Pancreas (tissue), 10 donors: ENCODE measurements at places on chromosomes 7 and 10. TPM values are rescaled to one million over a fixed set of nuclear protein-coding genes. Genes with fewer than 3 reads are reported as not detected.
A peak's percentile ranks its signal among the peaks of the same experiment; 100 is the strongest.

The ASIC3 gene
- total RNA-seq, result 0.74 TPM

The BRI3 gene
- 122 TPM for total RNA-seq

The NEUROG3 gene
- total RNA-seq, result not detected

The SPDYE16 gene
- total RNA-seq, result 0.37 TPM

The SVOPL gene
- total RNA-seq, result 0.20 TPM

The AGMO gene
- 0.12 TPM for total RNA-seq

The CALHM2 gene
- total RNA-seq, result 5.3 TPM

The HHEX gene
- 21.6 TPM for total RNA-seq

The CNPY1 gene
- total RNA-seq, result not detected

The TMEM213 gene
- 0.09 TPM for total RNA-seq

DNA sequence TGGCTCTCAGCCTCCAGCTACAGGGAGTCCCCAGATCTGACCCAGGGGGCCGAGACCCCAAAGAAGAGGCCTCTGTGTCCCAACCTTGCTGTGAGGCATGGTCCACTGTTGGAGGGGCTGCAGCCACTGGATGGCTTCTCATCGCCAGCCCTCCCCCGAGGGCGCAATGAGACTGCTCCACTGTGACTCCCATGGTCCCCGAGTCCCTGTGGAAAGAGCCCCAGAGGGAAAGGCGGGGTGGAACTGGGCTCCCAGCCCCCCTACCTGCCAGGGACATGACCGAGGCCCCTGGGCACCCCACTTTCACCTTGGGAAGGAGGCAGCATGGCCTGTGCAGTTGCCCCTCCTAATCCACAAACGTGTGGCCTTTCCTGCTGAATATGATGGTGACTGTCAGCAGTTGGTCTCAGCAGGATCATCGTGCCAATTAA is 33.5 kb upstream of the RET start:
- DNase-seq, result no peak

DNA sequence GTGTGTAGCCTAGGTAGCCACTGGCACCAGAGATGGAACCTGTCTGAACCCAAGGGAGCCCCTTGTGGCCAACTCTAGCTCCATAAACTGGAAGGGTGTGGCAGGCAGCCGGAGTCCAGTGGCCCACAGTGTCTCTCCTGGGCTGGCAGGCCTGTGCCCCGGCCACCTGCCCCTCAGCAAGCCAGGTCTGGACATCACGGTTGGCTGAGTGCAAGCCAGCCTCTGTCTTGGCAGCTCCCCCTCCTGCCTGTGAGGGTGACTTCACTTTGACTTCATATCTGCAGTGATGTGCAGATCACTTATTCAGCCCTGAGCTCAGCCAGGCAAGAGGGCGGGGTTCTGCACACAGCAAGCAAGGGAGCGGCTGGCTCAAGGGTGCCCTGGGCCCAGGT is 1.3 kb upstream of the RET start:
- DNase-seq, result no peak

GRCh38 chr10:61406736-61407135 is 46.4 kb downstream of the TMEM26 start:
- DNase-seq, result no peak

GRCh38 chr10:74556072-74556705 is 270.2 kb upstream of the KAT6B start:
- no peak for DNase-seq

GRCh38 chr10:44571701-44572100 is 186.8 kb upstream of the CXCL12 start:
- no peak for DNase-seq

- peak; percentile 56 for DNase-seq
These were observed 148.5 kb downstream of the ARHGAP22 start for GRCh38 chr10:48456361-48456804.

GRCh38 chr7:43700059-43700501 is 29.2 kb downstream of the COA1 start:
- no peak for DNase-seq

- no peak for DNase-seq
These were observed 12.0 kb upstream of the PRKCQ start for GRCh38 chr10:6592080-6592479.

DNA sequence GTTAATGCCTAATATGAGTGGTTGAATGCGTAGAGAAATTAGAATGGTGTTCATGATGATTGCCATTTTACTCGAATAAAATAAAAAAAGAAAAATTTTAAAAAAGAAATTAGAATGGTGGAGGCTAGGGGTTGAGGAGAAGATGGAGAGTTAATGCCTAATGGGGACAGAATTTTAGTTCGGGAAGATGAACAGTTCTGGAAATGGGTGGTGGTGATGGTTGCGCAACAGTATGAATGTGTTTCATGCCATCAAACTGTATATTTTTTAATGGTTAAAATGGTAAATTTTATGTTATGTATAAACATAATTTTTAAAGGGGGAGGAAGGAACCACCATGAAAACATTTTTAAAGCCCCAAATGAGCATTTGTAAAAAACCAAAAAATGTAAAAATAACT is 140.1 kb upstream of the AGK start:
- DNase-seq, result no peak

GRCh38 chr10:15789793-15790525 is 70.2 kb upstream of the ITGA8 start:
- DNase-seq, result no peak

DNA sequence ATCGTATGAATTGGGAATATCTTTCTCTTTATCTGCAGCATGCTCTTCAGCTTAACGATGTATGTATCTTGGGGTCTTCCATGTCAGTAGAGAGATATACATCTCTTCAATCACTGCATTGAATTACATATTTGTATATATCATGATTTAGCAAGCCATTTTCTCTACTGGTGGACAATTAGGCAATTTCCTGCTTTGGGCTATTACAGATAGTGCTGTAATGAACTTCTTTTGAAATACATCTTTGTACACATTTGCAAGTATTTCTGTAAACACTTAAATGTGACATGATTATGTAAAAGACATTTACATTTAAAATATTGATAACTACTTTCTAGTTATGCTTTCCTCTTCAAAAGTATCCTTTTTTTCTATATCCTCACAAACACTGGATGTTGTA is 199.0 kb downstream of the PPP1R9A start:
- no peak for DNase-seq

DNA sequence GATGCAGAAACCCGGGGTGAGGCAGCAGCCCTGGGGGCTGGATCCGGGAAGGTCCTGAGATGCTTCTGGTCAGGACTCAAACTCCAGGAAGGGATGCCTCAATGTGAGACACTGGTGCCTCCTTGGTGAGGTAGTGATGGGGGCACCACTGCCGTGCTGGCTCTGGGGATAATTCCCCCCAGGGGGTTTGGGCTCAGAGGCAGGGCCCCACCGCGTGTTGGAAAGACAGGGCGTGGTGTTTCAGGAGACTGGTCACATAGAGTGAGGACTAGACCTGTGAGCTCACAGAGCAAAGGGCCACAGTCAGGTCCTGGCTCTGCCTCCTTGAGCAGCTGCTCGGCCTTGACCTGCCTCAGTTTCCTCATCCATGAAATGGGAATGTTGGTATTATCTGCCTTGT is 361.9 kb downstream of the GLRX3 start:
- no peak for DNase-seq

- no peak for DNase-seq
These were observed 12.9 kb downstream of the JCAD start for GRCh38 chr10:30046476-30046875.

DNA sequence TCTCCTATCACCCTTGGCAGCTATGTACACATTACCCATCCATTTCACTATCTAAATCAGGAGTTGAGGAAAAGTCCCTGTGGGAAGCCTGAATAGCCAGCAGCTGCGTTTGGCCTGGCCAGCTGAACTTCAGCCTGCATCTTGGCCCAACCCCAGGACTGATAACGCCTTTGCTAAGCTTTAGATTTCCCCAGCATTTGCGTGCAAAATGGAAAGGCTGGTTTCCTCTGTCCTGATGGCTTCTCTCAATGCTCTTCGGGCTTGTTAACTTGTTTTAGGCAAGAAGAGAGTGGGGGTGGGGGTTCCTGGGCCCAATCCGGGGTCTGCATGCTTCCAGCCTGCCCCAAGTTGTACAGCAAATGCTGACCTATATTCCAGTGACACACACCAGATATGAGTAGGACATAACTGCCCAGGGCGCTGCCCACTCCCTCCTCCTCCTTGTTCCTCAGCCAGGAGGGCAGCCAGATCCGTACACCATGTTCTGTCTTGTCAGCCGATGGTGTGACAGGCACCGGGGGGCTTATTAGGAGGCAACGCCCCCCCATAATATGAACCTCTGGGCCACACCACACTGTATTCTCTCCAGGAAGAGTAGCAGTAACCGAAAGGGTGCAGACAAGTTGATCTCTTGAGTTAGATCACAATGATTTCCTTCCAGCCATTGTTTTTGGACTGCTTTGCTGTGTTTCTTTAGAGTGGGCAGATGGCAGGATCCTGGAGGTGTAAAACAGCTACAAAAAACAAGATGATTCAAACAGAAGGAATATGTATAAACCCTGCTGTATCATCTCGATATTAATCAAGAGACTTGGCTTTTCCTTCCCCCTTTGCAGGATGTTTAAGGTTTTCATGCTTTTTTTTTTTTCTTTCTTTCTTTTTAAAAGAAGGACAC is 339.0 kb downstream of the RNLS start:
- DNase-seq, result peak; percentile 85

DNA sequence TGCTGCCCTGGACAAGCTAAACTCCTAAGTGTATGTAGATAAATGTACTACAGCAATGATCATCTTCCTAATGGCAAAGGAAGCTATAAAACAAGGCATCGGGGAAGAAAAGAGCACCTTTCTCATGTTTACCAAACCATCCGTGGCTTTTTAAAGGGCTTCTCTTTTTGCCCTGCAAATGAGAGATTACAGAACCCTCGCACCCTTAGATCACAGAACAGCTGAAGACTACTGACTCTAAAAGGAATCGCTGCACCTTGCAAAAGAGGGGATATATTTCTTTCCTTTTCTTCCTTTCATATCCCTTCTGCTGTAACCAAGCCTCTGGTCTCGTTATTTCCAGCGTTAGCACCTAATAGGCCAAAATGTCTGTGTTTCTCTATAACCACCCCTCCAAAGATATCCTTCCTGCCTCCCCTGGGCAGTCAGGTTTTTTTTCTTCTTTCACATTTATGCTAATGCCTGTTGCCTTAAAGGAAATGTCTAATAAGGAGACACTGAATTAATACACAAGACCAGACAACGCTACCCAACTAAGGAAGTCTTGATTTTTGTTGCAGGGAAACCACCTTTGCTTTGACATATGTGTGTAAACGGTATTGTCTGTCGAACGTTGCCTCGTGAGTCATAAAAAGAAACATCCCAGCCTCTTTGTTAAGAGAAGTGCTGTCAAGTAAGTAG is 10.5 kb downstream of the ST8SIA6 start:
- no peak for DNase-seq

- DNase-seq, result peak; percentile 41
These were observed 856 bp downstream of the ARHGAP21 start for GRCh38 chr10:24722676-24723385.

GRCh38 chr7:69685293-69685631 is 87.0 kb downstream of the AUTS2 start:
- DNase-seq, result no peak

DNA sequence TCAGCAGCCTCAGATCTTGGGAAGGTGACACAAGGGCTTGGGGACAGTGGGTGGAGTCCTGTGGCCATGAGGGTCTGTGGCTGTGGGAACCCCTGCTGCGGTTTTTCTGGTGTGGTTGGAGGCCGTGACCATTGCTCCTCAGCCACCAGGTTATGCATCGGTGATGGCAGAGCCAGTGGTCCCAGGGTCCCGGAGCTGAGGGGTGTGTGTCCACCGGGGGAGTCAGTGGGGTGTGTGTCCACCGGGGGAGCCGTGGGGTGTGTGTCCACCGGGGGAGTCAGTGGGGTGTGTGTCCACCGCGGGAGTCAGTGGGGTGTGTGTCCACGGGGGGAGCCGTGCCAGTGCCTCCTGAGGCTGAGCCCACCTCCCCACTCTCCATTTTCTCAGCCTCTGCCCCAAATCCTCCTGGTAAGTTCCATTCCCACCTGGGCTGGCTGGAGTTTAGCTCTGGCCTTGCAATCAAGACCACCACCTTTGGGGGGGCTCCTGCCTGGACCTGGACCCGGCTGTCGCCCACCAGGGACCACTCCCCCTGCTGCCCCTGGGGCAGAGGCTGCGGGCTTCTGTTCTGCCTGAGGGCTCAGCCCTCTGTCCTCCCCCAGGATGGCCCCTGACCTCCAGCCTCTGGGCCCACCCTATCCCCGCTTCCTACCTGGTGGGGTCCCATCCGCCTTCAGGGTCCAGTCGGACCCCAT is 143.5 kb downstream of the ELFN1 start:
- DNase-seq, result no peak

- DNase-seq, result peak; percentile 24
These were observed 47.3 kb upstream of the INSYN2A start for GRCh38 chr10:127243490-127244272.

DNA sequence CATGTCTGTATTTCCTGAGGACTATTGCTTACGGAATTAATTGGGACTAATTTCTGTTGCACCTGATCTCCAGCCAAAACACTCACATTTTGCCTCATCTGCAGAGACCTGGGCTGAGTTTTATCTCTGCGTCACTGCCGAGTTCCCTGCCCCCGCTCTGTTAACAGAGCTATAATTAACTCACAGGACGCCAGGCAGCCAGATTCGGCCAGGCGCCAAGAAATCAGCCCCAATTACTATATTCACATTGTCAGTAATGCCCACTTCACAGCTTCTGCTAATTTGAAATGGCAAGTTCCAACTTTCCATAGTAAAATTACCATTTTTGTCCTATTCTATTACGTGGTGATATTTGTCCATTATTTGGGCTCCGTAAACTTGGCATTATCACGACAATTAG is 130.5 kb downstream of the CUX1 start:
- no peak for DNase-seq

DNA sequence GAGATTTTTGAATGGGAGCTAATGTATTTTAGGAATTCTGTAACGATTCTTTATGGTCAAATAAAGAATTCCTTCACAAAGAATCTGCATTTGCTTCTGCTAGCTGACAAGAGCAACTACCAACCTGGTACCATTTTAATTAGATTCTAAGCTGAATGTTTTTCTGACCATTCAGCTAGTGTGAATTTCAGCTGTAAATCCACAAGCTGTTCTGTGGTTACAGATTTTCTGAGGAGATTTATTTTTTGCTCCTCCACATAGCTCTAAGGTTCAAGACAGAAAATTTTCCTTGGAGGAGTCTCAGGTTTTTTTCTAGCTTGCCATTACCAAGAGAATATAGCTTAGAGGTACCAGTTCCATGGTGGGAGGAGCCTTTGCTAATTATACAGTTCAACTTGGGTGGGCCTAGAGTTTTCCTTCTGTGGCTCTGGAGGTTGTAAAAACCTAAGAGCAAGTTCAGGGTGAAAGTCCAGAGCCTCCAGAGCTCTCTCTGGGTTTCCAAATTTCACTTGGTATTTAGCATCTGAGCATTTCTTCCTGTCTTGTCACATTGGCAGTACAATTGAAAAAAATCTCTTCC is 120.1 kb downstream of the JAZF1 start:
- no peak for DNase-seq

- DNase-seq, result no peak
These were observed 23.7 kb downstream of the NUP42 start for GRCh38 chr7:23205577-23205908.

- DNase-seq, result no peak
These were observed 17.2 kb downstream of the INHBA start for GRCh38 chr7:41685684-41686083.

GRCh38 chr10:519055-519715 is 170.3 kb downstream of the DIP2C start:
- DNase-seq, result no peak
